ENCODE measurements at places on chromosomes 11 and 22.

DNA sequence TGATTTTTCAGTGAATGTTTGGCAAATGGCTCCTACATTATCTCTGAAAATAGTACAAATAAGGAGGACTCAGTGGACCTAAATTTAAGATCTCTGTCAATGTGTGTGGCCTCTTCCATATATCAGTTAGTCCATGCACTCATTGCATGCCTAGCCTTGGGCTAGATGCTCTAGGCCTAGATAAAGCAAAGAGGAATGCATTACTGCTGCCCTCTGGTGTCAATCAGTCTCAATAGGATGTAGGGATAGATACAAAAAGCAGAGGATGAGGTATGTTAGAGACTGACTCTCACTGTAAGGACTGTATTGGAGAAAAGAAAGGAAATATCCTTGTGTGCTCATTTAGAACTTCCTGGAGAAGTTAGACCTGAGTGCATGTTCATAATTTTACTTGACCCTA is 42.0 kb downstream of the MS4A2 start:
- peak; percentile 68 for DNase-seq

GRCh38 chr11:34266090-34266912 is 91.5 kb downstream of the ABTB2 start:
- no peak for DNase-seq

- no peak for DNase-seq
Measured at GRCh38 chr11:61635304-61635703, 44.9 kb upstream of the DAGLA start.

GRCh38 chr22:30196880-30197336 is 49.7 kb downstream of the LIF start:
- no peak for DNase-seq

DNA sequence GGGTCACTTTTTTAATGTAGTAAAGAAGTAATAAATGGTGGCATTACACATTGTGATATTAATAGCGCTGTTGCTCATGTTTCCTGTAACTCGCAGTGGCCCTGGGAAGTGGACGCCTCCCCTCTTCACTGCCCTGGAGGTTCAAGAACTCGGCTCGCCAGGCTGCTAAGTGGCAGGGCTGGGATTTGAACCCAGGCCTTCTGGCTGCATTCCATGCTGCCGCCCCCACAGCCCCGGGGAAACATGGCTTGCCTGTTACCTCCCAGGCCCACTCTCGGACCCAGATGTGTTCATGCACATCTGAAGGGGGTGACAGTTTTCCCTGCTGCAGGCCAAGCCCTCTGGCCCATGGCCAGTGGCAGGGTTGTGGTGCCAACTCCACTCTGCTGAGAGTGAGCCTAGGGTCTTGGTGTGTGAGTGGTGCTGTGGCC is 25.0 kb upstream of the MGAT3 start:
- peak; percentile 87 for DNase-seq

- no peak for DNase-seq
Measured at GRCh38 chr22:22920104-22920654, 32.6 kb downstream of the IGLL5 start.

DNA sequence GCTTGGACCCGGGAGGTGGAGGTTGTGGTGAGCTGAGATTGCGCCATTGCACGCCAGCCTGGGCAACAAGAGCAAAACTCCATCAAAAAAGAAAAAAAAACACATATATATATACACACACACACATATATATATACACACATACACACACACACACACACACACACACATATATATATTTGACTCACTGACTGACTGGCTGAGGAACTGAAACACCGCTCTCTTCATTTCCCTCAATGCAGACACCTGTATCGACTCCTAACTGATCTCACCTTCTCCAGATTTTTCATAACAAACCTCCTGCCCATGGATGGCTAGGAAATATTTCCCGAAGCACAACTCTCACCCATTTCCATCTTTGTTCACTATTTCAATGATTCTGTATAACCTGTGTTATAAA is 140.7 kb upstream of the ANO3 start:
- DNase-seq, result no peak

DNA sequence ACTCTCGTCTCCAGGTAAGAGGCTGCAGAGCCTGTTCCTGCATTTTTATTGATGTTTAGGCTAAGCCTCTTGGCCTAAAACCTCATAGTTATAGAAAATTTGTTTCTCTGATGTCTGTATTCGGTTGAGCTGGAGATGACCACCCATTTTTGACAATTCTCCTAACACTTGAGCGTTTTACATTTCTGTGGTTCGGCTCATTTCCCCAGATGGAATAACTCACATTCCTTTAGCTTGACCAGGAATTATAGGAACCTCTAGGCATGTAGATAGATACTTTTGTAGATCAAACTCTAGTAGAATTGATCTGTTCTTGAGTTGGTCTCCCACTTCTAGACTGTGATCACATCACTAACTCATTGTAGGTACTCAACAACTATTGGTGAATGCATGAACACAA is 172.6 kb upstream of the CADM1 start:
- DNase-seq, result no peak

- DNase-seq, result peak; percentile 92
Measured at GRCh38 chr11:57100638-57101331, 81.0 kb upstream of the LRRC55 start.
